ENCODE measurements at places on chromosomes 2 and 18.

GRCh38 chr2:167144179-167144898 lies 256.1 kb downstream of the XIRP2 start:
- no peak for DNase-seq

- no peak for DNase-seq
Observed at GRCh38 chr2:200428961-200429665, 80.8 kb downstream of the KCTD18 start.

- DNase-seq, result no peak
Observed at GRCh38 chr2:221285148-221285547, 287.0 kb downstream of the EPHA4 start.

DNA sequence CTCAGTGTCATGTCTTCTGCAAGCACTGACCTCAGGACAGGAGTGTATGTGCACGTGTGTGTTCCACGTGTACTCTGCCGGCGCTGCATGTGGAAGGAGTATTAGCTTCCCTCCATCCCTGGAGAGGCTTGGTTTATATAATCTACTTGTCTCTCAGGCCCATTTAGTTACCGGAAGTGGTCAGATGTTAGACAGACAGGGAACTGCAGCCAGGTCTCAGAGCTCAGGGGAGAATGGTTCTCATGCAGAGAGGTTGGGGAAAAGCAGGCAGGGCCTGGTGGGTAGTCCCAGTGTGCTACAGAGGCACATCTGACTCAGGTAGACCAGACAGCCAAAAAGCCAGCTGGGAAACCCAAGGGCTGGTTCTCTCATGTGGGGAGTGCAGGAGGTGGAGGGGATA lies 167.9 kb downstream of the CTIF start:
- no peak for DNase-seq

DNA sequence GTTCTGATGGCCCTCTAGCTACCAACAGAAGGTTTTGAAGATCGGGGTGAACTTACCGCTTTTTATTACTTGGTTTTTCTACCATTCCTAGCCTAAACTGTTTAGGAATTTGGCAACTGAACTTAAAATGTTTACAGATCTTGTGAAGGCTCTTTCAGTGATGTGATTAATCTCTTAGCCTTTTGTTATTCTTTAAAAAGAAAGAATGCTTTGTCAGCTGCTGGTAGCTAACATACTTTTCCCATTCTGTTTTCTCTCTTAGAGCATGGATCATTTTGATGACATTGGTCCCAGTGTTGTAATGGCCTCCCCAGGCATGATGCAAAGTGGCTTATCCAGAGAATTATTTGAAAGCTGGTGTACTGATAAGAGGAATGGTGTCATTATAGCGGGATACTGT lies 18.1 kb downstream of the CPSF3 start:
- no peak for DNase-seq

GRCh38 chr2:82993609-82994008 lies 1465.5 kb downstream of the SUCLG1 start:
- DNase-seq, result no peak

- peak; percentile 83 for DNase-seq
Observed at GRCh38 chr2:232419245-232420072, 12.8 kb downstream of the ALPG start.

DNA sequence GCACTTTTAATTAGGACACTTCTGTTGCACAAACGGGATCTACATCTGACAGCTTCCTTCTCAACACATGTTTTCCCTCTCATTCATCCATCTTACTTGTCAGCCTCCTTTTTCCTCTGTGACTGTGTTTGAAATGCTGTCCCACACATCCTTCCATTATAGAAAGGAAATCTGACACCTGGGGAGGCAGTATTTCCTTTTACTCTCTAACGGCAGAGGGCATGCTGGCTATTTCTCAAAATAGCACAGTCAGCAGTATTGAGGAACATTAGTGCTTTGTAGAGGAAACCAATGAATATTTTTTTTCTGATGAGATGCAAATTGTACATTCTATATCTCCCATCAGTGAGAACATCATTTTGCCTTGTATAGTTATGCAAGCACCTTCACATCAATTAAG lies 668.7 kb downstream of the SLC4A3 start:
- no peak for DNase-seq

DNA sequence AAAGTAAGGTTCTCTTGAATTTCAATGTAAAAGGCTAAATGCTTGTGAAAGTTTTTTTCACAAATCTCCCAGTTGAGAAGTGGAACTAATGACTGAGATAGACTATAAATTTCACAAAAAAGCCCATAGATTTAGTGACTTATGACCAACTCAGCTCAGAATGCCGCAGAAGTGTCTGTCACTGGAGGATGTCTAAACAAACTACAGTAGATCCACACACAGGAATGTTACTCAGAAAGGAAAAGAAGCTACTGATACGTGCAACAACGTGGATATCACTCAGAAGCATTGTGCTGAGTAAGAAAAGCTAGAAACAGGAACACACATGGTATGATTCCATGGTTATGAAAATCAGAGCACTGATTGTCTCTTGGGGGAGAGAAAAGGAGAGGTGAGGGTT lies 151.9 kb downstream of the DOCK10 start:
- no peak for DNase-seq

- DNase-seq, result peak; percentile 43
Observed at GRCh38 chr18:6719910-6720683, 9.4 kb upstream of the ARHGAP28 start.

- DNase-seq, result no peak
Observed at GRCh38 chr18:9596226-9596625, 18.1 kb downstream of the PPP4R1 start.

GRCh38 chr2:31075431-31075830 lies 62.8 kb downstream of the GALNT14 start:
- no peak for DNase-seq

GRCh38 chr2:128457006-128457604 lies 138.4 kb upstream of the HS6ST1 start:
- DNase-seq, result peak; percentile 50

DNA sequence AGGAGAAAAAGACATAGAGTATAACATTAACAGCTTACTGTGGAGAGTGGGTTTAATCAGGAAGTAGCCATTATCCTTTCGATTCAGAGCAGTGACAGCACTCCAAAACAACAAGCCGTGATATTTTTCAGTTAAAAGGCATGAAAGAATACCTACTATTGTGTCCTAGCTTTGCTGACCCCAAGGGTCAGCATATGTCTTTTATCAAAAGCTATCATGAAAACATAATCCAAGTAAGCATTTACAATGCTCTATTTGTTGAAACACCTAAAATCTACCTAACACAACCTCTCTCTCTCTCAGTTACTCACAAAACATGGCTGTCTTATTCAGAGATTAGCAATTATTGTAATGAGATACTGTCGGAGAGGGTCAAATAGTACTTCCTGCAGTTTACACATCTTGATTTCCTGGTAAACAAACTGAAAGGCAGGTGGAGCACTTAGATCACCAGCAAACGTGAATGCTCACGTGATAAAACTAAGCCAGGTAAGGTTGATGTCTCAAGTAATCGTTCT lies 100.0 kb downstream of the BAZ2B start:
- peak; percentile 61 for DNase-seq

DNA sequence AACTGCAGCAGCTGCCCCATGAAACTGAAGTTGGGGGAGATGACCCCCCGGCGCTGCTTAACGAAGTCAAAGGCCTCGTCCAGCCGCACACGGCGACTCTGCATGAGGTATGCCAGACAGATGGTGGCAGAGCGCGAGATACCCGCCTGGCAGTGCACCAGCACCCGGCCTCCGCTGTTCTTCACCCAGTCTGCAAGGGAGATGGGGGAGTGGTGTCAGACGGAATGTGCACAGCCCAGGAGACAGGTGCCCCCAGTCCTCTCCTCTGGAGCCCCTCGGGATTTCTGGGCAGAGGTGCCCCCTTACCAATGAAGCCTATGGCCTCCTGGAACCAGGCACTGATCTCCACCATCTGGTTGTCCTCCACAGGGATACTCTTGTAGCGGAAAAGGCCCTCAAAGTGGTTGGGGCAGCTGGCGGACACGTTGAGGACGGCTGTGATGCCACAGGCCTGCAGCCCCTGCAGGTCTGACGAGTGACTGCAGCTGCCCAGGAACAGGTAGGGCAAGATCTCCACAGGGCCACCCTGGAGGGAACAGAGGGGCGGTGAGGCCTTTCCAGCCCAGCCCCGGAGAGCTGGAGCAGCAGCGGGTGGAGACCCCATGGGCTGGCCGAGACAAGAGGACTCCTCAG lies 1.3 kb downstream of the DUSP2 start:
- peak; percentile 89 for DNase-seq

GRCh38 chr2:151882786-151883445 lies 54.7 kb upstream of the ARL5A start:
- DNase-seq, result no peak

DNA sequence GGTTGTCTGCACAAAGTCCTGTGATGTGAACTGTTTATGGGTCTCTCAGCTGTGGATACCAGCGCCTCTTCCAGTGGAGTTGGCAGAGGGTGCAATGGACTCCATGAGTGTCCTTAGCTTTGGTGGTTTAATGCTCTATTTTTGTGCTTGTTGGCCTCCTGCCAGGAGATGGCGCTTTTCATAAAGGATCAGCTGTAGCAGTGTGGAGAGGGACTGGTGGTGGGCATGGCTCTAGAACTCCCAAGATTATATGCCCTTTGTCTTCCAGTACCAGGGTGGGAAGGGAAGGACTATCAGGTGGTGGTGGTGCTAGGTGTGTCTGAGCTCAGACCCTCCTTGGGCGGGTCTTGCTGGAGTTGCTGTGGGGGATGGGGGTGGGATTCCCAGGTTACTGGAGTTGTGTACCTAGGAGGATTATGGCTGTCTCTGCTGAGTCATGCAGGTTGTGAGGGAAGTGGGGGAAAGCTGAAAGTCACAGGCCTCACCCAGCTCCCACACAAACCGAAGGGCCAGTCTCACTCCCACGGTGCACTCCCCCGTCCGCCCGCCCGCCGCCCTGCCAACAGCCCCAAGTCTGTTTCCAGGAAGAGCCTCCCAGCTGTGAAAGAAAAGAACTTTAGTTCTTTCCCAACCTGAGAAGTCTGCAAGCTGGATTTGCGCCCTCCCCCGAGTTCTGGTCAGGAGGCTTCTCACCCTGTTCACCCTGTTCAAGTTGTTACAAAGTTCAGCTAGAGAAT lies 108.1 kb downstream of the MARCO start:
- DNase-seq, result peak; percentile 86

DNA sequence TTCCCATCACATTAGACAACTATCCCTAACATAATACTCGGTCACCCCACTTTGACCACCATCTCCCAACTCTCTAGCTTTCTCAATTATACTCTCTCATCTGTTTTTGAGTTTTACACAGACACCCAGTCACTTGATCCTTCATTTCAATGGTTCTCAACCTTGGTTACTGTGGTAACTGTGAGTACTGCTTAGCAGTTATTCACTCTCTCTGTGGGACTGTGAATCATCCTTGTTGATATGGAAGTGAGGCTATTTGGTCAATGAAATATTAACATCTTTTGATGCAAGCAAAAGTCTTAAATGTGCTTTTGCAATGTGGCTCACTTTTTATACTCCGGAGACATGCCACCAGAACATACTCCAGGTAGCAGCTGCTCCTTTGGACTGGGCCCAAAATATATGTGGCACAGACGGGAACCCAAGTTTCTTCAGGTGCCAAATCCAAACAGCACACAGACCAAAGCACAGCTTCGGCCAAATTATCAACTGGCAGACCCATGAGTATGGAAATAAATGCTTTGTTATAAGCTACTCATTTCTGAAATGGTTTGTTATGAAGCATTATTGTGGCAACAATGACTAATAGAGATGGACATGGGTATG lies 75.0 kb upstream of the SLC25A52 start:
- DNase-seq, result no peak

GRCh38 chr2:218607436-218608115 lies at the start of gene PLCD4:
TSS of gene PLCD4 (plus strand) at chr2:218607899. CDS start at chr2:218615740, 7,841 bp downstream.
- peak; percentile 68 for DNase-seq

GRCh38 chr2:148058641-148059040 lies 37.8 kb downstream of the MBD5 start:
- DNase-seq, result no peak

GRCh38 chr2:60547841-60548240 lies 5.6 kb downstream of the BCL11A start:
- DNase-seq, result no peak

- peak; percentile 80 for DNase-seq
Observed at GRCh38 chr2:176082824-176083751, 674 bp downstream of the EVX2 start.

DNA sequence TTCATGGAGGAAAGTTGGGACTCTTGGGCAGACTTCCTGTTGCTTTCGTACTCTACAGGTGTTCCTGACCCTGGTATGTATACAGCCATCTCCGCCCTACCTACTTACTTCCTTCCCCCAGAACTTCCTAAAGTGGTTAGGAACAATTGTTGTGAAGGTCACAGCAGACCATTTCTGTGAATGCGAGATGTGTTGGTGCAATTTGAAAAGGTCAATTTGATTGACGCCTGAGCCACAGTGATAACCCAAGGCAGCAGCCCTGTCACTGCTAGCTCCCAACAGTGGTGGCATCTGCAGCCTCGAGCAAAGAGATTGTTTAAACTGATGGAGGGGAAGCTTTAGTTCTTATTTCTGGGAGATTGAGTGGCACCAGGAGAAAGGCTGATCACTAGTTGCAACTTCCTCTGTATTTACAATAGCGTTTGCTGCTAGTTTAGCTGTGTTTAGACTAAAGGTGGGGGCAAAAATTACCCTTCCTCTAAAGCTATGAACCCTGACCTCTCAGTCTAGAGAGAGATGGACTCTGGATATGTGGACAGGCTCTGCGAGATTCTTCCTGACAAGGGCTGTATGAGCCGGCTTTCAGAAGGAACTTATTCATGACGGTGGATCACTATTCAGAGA lies 78.3 kb upstream of the MAP4K3 start:
- no peak for DNase-seq

GRCh38 chr18:45621061-45621511 lies 5.8 kb downstream of the SLC14A2 start:
- DNase-seq, result peak; percentile 80

GRCh38 chr18:48948112-48949049 lies 2.4 kb downstream of the SMAD7 start:
- peak; percentile 86 for DNase-seq

GRCh38 chr2:22673529-22673928 lies 711.5 kb upstream of the KLHL29 start:
- no peak for DNase-seq

- DNase-seq, result peak; percentile 36
Observed at GRCh38 chr2:71614976-71615766, 161.8 kb downstream of the DYSF start.

DNA sequence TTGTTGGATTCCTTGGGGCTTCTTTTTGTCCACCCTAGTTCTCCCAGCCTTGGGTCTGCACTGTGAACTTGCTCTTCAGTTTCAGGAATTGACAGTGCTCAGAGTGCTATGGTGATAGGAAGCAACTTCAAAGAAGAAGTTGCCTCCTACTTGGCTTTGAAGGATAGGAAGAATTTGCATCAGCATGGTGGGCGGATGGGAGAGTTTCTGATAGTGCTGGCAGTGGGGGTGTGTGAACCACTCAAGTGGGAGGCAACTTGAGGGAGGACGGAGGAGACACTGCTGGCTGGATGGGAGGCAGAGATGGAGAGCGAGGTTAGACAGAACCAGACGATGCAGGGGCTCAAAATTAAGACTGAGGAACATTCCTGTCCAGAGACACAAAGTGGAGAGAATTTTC lies 164.4 kb upstream of the SKOR2 start:
- no peak for DNase-seq

Data from endodermal cell (in vitro differentiated cells).